ENCODE measurements at places on chromosomes 13 and 19.

- peak; percentile 63 for DNase-seq
Observed at GRCh38 chr19:459724-460511, 915 bp downstream of the SHC2 start.

DNA sequence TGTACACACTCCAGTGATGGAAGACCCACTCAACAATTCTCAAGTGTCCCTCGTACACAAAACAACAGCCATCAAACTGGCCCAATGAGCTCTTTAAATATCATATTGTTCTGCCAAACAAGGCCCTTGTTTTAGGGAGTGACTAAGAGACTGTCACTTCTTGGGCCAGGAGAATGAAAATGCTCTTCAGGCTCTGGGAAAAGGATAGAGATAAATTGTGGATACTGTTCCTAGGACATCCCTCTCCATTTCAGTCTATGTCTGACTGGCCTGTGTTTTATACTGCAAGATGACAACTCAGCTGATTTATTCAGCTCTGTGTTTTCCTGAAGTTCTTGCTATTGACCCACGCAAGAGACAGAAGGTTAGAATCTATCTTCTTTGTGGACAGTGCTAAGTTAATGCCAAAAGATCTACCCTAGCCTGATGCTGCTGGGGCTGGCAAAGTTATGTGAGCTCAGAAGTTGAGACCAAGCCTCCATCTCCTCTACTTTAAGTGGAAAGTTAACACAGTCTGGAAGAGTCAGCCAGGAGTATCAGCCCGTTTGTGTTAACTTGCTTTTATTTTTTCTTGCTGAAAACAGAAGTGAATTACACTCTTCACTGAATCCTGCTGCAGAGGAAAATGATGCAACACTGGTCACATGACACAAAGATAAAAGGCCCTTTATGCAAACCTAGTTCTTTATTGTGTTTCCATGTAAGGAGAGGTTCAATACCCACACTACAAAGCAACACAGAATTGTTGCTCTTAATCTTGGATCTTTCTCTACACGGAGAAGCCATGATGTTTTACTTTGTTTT is 14.6 kb downstream of the FRY start:
- no peak for DNase-seq

DNA sequence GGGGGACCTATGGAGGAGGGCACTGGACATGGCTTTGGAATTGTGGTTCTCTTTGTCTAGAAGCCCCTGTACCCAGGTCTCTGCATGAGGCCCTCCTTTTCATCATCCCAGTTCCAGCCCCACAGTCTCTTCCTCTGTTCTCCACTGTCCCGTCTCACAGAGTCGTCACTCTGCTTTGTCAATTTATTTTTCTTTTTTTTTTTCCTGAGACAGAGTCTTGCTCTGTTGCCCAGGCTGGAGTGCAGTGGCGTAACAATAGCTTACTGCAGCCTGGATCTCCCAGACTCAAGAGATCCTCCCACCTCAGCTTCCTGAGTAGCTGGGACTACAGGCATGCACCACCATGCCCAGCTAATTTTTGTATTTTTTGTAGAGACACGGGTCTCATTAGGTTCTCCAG is 619 bp upstream of the EXOC3L2 start:
- no peak for DNase-seq

- no peak for DNase-seq
Observed at GRCh38 chr13:75395066-75395465, 86.9 kb downstream of the TBC1D4 start.

- peak; percentile 30 for DNase-seq
Observed at GRCh38 chr19:49057636-49058234, at the start of gene CGB7. Gene CGB7 (minus strand): TSS chr19:49057749. CDS start chr19:49055375, 2,374 bp downstream.

GRCh38 chr19:49200238-49200862 is 42.8 kb downstream of the TRPM4 start:
- no peak for DNase-seq

- DNase-seq: no peak
Observed at GRCh38 chr13:30685987-30686386, 49.4 kb upstream of the ALOX5AP start.

- peak; percentile 12 for DNase-seq
Observed at GRCh38 chr19:18995804-18996241, 37.5 kb downstream of the SUGP2 start.

DNA sequence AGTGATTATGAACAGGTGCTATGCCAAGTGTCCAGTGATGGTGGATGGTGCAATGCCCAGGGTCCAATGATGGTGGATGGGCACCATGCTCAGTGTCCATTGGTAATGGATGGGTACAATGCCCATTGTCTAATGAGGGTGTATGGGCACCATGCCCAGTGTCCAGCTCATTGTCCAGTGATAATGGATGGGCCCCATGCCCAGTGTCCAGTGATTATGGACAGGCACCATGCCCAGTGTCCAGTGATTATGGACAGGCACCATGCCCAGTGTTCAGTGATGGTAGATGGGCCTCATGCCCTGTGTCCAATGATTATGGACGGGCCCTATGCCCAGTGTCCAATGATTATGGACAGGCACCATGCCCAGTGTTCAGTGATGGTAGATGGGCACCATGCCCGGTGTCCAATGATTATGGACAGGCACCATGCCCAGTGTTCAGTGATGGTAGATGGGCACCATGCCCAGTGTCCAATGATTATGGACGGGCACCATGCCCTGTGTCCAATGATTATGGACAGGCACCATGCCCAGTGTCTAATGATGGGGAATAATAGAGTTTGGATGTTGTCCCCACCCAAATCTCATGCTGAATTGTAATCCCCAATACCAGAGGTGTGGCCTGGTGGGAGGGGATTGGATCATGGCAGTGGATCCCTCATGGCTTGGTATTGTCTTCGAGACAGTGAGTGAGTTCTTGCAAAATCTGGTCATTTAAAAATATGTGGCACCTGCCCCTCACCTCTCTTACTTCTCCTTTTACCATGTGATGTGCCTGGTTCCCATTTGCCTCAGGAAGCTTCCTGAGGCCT is 87.8 kb downstream of the ANKRD10 start:
- no peak for DNase-seq

DNA sequence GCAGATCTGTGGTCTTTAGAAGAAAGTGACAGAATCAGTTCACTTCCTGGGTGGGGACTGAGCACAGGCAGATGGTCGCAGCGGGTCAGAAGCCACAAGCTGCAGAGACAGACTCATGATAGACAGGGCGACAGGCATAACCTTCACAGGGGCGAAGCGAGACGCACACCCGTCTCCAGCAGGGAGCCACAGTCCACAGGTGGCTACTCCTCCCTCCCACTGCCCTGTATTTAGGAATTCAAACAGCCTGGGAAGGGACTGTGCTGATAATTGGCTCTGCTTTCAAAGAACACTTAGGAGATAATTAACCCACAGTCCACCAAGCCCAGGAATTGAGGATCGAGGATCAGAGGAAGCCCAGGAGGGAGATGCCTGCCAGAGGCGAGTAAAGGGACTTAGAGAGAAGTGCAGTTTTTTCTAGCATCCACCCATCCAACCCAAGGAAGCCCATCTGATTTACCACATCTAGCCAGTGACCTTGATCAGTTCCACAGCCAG is 23.2 kb downstream of the RFX2 start:
- DNase-seq: no peak

- DNase-seq: no peak
Observed at GRCh38 chr19:47036097-47036651, 12.2 kb downstream of the TMEM160 start.

DNA sequence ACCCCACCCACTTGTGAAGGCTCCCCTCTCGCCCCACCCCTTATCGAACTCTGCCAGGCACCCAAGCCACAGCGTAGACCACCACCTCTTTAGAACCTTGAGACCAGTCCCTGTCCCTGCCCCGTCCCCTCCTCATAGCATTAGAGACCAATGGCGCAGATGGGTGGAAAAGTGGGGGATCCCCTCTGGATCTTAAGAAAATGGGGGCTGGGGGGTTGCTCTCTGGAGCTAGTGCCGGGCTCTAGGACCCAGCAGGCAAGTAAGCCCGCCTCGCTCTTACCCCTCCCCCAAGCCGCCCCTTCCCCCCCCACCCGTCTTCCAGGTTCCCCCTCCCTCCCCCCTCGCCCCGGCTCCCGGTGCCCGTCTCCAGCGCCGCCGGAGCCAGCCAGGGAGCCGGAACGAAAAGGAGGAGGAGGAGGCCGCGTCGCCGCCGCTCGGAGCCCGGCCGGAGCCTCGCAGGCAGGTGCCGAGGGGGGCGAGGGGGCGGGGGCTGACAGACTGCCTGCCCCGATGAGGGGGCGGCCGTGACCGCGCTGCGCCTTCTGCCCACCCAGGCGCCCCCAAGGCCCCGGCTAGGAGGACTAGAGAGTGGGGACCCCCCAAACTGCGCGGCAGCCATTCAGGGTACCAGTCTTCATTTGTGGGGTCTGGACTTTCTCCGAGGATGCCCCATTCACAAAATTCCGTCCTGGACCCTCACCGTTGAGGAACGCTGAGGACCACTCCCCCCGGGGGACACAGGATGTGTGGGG is at the start of gene SPRED3:
TSS of gene SPRED3 (plus strand) at position 349 of the 752 bp plus-strand sequence. CDS start 1,606 bp downstream, outside the sequence.
- DNase-seq: peak; percentile 75

DNA sequence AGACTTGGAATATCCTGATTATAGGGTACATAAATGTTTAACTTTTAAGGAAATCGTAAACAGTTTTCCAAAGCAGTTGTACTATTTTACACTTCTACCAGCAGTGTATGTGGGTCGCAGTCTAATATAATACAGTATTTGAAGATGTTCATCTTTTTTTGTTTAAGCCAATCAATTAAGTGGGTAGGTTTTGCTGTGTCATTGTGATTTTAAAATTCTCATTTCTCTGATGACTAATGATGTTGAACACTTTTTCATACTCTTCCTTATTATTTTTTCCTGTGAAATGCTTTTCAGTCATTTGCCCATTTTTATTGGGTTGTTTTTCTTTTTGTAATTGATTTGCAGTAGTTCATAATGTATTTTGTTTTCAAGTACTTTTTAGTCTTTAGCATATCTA is 2689.7 kb downstream of the PCDH9 start:
- no peak for DNase-seq

GRCh38 chr13:53238261-53238660 is 209.6 kb downstream of the OLFM4 start:
- DNase-seq: no peak

GRCh38 chr13:72570019-72570418 is 157.4 kb downstream of the MZT1 start:
- no peak for DNase-seq

DNA sequence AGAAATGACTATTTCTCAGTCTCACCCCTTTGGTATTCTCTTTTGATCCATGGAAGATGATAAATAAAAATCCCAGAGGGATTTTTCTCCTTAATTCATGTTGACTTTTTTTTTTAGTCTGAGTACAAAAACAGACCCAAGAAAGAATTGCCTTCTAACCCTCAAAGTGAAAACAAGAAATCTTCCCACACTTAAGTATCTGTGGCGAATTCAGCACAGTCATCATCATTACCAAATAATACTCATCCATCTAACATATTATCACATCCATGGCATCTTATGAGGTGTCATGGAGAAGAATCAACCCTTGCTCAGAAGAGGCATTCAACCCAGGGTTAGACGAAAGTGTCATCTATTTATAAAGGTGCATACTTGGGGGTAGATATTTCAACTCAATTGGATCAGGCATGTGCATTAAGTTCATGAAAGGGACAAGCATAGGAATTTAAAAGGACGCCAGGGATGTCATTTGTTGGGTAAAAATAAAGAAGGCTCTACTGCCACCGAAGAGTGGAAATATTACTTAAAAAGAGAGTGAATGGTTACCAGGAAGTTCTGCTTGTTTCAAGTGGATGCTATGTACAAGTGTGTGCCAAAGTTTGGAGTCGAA is 101.9 kb downstream of the FLT1 start:
- DNase-seq: no peak

DNA sequence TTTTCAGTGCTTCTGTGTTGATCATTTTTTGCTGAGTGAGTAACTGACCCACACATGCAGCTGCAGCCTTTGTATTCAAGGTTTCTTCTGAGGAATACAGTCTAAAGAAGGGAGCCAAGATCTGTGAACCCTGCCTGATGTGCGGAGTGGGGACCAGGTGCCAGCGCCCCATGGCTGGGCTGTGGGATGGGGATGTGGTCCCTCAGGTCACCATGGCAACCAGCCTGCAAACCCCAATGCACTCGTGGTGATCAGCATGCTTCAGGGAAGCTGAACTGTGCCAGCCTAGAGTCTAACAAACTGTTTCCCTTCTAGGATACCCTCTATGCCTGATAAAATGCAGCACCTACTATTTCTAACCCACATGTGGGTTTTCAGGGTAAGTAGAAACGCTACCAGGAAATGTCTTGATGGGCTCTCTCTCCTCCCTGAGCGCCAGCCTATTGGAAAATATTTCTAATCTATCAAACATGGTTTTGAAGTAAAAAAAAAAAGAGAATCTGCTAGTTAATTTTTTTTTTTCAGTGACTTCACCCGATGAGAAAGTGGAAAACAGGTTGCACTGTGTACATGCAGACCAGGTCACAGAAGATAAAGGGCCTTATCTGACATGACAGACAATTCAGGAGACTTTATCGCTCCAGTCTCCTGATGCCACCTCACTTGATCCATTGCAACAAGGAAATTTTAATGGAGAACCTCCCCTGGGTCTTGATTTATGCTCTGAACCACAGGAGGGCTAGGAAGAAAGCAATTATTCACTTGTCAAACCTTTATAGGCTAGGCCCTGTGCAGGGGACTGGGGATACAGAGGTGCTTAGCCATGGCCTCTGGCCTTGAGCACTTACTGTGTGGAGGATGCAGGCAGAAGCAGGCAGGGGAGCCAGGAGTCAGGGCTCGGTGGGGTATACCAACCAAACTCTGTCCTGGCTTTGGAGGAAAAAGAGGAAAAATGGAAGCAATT is 51.1 kb downstream of the RASL11A start:
- DNase-seq: no peak

GRCh38 chr19:17281391-17282304 is at the start of gene ANKLE1:
Gene ANKLE1 (plus strand): TSS chr19:17281901. CDS start chr19:17281921, 20 bp downstream.
- no peak for DNase-seq

- no peak for DNase-seq
Observed at GRCh38 chr13:90618133-90618532, 729.4 kb upstream of the MIR17HG start.

DNA sequence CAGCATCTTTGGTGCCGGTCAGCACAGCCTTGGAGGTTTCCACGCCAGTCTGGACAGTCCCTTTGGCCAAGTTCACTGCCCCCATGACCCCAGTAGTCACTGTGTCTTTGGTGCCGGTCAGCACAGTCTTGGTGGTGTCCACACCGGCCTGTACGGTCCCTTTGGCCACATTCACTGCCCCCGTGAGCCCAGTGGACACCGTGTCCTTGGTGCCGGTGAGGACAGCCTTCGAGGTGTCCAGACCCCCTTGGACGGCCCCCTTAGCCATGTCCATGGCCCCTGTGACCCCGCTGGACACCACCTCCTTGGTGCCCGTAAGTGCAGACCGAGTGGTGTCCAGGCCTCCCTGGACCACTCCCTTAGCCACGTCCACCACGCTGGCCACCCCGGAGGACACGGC is 5.0 kb downstream of the PLIN4 start:
- no peak for DNase-seq

GRCh38 chr13:51015973-51016372 is 95.1 kb downstream of the C13orf42 start:
- DNase-seq: peak; percentile 7

DNA sequence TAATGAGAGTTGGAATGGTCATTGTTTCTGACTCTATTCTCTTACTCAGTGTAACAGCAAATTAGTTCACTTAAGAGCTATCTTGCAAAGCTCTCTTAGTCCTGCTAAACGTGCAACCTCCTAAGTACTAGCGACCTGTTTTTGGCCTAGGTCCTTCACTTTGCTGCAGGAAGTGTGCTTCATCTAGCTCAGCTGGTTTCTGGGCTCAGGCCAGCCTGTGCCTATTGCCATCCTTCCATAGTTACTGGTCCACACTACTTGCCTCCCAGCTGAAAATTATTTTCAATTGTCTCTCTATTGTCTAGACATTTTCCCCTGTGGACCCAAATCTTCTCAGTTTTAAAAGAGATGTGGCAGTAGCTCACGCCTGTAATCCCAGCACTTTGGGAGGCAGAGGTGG is 561.3 kb downstream of the FGF9 start:
- DNase-seq: no peak

GRCh38 chr13:40406405-40407120 is 259.9 kb downstream of the FOXO1 start:
- no peak for DNase-seq

Measured in NCI-H1436 (cell line).